Mesothelial cell of epicardium (in vitro differentiated cells): ENCODE measurements at places on chromosomes 6 and 20.

DNA sequence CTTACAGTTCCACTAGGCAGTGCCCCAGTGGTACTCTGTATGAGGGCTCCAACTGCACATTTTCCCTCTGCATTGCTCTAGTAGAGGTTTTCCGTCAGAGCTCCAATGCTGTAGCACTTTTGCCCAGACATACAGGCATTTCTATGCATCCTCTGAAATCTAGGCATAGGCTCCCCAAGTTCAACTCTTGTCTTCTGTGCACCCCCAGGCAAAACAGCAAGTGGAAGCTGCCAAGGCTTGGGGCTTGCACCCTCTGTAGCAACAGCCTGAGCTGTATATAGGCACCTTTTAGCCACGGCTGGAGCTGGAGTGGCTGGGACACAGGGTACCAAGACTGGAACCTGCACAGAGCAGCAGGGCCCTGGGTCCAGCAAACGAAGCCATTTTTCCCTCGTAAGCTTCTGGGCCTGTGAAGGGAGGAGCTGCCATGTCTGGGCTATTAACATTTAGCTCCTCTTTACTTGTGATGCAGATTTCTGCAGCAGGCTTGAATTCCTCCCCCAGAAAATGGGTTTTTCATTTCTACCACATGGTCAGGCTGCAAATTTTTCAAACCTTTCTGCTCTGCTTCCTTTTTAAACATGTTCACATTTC lies 596.2 kb upstream of the ADGRB3 start:
- DNase-seq: no peak

DNA sequence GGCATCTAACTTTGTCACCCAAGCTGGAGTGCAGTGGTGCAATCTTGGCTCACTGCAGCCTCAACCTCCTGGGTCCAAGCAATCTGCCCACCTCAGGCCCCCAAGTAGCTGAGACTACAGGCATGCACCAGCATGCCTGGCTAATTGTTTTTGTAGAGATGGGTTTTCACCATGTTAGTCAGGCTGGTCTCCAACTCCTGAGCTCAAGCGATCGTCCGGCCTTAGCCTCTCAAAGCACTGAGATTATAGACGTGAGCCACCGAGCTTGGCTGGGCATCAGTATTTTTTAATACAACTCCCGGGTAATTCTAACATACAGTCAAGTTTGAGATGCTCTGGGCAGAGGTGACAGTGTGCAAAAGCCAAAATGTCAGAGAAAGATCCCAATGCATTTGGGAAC lies 73.5 kb downstream of the NFATC2 start:
- DNase-seq: no peak

DNA sequence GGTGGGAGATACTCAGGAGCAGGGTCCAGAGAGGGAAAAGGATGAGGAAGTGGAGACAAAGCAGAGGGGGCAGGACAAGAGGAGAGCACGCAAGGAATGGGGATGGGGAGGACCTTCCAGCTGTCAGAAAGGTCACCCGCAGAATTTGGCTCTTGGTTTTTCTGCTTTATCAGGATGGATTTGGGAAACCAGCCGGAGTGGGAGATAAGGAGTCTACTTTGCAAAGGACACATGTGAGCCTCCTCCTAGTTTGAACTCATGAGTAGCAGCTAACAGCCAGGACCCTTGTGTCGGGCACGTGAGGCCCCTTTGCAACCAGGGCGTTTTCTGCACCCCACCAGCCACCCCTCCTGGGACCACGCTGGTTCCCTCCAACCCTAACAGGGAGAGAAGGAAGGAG lies 7.6 kb upstream of the MICA start:
- DNase-seq: no peak

DNA sequence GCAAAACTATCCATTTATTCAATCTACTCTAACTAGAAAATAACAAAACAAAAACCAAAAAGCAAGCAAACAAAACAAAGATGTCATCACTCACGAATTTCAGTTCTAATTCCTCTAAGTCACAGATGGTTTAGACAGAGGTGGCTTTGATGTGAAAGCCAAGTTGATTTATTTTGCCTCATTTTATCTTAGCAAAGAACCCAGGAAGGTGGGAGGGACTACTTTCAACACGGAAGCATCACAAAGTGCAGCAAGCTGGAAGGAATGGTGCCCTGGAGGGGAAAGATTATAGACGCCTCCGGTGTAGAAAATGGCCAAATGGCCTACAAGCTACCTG lies 88.4 kb downstream of the LAMP5 start:
- no peak for DNase-seq

GRCh38 chr6:168377856-168378832 lies 58.6 kb upstream of the DACT2 start:
- no peak for DNase-seq

- no peak for DNase-seq
Observed at GRCh38 chr6:35056952-35057351, 84.2 kb downstream of the TCP11 start.

DNA sequence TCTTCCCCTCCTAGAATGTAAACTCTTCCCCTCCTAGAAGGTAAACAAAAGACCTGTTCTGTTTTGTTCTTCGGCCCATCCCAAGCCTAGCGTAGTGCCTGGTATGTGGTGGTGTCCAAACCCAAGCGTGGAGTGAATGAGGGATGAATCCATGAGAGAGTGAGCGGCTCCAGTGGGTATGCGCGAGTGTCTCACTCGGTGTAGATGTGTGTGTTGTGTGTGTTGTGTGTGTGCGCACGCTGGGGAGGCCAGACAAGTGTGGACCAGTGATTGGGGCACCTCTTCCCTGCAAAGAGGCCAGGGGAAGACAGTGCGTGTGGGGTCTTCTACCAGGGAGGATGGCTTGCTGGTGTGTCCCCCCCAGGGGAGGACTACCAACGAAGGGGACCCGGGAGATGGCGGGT lies 392 bp upstream of the SLC2A10 start:
- no peak for DNase-seq

- DNase-seq: no peak
Observed at GRCh38 chr6:136158387-136158821, 91.7 kb downstream of the MTFR2 start.

DNA sequence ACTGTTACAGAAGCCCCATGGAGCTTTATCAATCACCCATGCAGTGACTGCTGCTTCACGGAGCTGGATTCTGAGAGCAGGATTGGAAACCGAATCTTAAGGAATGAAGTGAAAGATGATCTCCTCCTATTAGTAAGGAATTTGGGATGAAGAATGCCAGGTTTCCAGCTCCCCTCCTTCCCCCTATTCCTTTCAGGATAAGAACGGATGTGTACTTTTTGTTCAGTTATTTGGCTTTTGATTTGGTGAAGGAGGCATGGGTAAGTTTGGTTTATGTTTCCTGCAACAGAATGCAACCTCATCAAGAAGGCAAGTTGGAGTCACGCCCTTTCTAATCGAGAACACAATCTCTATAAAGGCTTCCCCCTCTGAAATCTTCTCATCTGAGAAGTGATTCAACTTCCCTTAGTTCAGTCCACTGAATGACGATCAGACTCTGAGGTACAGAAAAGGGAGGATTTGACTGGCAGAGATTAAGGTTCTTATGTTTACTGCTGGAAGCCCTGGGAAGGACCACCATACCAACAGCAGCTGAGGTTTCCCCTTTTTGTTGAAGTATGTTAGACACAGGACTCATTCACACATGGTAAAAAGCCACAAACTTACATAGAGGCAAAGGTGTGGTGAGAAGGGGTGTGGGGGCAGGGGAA lies 5.5 kb downstream of the ELMO2 start:
- no peak for DNase-seq

- no peak for DNase-seq
Observed at GRCh38 chr6:107033126-107033525, 5.1 kb downstream of the MTRES1 start.

DNA sequence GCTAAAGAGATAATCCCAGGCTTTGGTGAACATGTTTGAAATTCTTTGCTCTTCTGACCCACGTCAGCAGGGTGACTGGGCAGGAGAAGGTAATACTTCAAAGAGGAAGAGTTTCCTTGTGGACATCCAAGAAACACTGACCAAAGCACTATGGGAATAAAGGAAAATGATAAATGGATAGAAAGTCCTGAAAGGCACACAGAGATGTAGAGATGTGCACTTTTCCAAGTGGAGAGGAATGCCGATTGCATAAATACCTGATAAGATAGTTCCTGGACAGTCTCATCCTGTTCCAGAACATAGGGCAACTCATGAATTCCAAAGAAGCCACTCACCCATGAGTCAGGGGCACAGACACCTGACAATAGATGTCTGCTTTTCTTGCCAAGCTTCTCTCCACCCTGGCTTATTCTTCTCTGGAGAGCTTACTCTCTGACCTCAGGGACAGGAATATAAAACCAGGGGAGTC lies 191.3 kb upstream of the FOXA2 start:
- no peak for DNase-seq

DNA sequence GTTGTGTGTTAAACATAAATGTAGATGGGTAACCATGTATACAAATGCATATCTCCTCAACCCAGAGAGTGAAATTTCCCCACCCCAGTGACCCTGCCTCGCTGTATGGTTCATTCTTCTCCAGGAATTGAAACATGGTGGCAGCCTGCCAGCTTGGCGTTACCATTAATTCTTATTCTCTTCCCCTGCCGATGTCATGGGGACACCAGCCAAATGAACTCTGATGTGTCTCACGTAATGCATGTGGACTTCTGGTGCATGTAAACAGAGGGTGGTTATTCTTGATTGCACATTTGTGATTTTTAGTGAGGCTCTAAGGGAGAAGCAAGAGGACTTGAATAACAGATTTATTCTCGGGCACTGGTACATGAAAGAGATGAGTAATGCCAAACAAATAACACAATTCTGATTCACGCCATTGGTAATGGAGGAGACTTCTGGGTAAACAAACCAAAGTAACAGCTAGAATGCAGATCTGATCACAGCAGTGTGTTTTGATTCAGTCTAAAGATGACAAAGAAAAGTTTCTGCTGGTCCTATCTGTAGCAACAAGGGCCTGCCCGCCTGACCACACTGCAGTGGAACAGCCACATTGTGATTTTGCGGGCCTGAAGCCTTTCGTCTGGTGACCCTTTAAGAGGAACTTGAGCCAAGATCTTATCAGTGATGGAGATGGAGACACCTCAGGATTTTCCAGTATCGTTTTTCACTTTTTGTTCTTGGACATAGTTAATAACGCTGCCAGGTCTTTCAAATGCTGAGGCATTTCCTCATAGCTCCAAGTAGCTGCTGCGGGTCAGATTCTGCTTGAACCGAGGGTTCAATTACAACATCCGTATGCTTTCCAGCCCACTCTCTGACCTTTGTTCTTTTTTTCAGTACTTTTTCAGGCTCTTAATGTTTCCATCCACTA lies 171.8 kb upstream of the AKAP12 start:
- no peak for DNase-seq

GRCh38 chr6:142737368-142738034 lies 207.5 kb downstream of the HIVEP2 start:
- no peak for DNase-seq

GRCh38 chr6:30013291-30013922 lies 47.7 kb upstream of the POLR1H start:
- DNase-seq: peak; percentile 46

- no peak for DNase-seq
Observed at GRCh38 chr20:34713194-34713943, 9.2 kb downstream of the TP53INP2 start.

DNA sequence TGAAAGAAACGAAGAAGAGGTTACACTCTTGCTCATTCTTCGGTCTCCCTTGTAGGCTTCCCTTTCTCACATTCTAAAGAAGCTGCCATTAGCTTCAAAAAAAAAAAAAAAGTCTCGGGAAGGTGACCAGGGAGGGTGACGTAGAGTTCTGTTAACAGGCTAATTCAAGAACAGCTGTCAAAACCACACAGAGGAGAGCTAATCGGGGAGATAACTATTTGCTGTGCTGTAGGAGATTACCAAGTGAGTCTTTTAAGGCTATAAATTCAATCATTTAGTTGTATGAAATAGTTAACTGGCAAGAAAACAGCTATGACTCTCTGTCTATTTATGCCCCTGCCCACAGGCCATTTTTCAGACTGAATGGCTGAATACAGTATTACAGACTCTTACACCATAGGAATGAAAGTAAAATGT lies 256.8 kb downstream of the SYNE1 start:
- DNase-seq: no peak

DNA sequence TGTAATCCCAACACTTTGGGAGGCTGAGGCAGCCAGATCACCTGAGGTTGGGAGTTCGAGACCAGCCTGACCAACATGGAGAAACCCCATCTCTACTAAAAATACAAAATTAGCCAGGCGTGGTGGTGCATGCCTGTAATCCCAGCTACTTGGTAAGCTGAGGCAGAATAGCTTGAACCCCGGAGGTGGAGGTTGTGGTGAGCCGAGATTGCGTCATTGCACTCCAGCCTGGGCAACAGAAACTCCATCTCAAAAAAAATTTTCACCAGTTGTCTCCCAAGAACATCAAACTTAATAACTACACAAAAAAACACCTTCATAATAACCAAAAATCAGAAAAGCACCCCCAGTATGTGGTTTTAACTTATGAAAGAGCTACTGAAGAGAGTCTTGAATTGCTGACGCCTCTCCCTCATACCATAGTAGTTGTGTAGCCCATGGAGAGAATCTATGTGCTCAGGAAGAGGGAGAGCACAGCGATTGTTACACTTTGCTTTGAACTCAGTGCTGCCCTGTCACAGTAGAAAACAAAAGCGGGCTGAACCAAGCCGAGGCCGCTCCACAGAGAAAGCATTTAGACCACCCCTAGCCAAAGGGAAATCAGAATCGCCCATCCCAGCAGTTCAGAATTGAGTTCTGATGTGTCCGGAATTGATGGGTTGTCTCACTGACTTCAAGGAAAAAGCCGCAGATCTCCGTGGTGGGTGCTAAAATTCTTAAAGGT lies 42.0 kb upstream of the GMPR start:
- no peak for DNase-seq

DNA sequence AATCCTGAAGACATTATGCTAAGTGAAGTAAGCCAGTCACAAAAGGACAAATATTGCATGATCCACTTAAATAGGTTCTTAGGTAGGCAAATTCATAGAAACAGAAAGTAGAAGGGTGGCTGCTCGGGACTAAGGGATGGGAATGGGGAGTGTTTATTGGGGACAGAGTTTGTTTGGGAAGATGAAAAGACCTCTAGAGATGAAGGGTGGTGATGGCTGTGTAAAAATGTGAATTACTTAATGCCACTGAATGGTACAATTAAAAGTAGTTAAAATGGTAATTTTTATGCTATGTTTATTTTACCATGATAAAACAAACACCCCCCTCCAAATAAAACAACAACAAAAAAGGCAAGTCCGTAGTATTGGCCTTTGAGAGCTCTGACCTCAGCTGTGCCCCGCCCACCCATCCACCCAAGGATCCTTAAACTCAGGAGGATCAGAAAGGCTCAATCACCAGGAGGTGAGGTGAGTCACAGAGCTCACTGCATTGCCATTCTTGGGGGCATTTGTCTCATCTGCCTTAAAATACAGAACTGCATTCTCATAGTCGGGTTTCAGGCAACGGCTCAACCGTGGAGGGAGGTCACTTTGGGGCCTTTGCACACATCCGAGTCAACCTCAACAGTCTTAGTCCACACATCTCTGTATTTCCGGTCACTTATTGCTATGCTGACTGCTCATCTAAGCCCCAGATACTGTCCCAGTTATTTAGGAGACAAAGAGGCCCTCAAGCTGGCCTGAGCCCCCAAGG lies 96.7 kb downstream of the SLC22A23 start:
- DNase-seq: no peak

GRCh38 chr20:49187330-49187850 lies 744 bp downstream of the STAU1 start:
- DNase-seq: no peak

- no peak for DNase-seq
Observed at GRCh38 chr6:150153905-150154492, 11.2 kb downstream of the PPP1R14C start.
